ENCODE measurements at places on chromosomes 1 and 21.

GRCh38 chr1:7550981-7551380 is 220.1 kb upstream of the VAMP3 start:
- DNase-seq, result peak; percentile 55

DNA sequence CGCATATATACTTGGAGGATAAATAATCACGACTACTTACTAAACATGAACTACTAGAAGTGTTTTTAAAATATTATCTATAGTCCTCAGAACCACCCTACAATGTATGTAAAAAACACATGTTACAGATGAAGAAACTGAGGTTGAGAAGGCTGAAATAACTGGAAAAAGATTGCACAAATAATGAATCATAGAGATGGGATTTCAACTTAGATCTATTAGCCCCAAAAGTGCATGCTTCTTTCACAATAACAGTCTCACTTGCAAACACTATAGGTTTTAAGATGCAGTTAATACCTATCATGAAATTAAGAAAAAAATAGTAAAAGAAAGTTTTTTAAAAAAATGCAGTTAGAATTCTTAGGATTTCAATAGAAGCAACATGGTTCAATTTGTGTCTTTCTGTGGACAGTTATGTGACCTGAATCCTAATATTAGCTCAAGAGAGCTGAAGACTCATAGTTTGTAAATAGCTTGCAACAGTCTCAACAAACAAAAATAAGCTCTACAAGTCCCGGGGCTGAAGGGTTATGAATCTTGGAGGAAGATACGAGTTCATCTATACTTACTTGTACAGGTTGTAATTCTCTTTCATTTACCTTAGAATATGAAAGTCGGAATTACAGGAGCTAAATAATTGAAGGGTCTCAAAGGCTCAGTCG is 58.6 kb upstream of the NTPCR start:
- no peak for DNase-seq

- DNase-seq, result no peak
These were observed 36.1 kb downstream of the ELAPOR1 start for GRCh38 chr1:109149874-109150601.

DNA sequence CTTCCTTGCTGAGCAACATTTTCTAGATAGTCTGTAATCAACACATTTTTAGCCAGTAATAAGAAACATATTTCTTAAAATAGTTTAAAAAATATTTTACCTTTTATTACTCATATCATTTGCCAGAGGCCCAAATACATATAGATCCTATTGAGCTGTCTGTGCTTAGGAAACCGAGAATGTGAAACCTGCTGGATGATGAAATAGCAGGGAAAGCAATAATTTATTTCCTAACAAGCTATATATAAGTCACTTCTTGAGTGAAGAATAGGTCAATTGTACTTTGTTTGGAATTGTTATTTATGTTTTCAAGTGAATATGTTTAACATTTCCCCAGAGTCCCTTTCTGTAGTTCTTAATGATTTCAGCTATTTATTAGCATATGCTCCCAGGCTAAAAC is 339.9 kb upstream of the TMPRSS15 start:
- DNase-seq, result no peak

DNA sequence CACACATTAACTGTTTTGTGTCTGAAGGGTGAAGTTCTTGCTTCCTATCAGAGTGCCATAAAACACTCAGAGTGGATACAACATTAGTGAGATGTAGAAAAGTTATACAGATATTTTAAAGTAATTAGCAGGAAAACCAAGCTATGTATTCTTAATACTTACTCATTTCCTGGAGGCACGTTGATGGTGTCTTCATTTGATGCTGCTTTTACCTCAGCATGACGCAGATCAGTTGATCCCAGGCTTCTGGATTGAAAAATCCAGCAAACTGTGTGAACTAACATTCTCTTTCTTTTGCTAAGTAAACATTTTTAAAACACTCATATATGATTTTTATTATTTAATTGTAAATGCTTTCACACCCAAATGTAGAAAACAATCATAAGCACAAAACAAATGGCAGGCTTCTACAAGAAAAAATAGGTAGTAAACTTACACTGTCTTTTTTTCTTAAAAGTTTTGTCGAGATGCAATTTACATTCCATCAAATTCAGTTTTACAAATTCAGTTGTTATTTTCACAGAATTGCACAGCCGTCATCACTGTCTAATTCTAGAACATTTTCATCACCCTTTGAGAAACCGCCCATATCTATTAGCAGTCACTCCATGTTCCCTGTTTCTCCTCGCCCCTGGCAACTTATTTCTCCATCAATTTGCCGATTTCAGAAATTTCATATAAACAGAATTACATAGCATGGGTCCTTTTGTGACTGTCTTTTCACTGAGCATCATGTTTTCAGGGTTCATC is 198.9 kb downstream of the LRRC7 start:
- no peak for DNase-seq

GRCh38 chr1:245908543-245908942 is 598.5 kb downstream of the SMYD3 start:
- no peak for DNase-seq

DNA sequence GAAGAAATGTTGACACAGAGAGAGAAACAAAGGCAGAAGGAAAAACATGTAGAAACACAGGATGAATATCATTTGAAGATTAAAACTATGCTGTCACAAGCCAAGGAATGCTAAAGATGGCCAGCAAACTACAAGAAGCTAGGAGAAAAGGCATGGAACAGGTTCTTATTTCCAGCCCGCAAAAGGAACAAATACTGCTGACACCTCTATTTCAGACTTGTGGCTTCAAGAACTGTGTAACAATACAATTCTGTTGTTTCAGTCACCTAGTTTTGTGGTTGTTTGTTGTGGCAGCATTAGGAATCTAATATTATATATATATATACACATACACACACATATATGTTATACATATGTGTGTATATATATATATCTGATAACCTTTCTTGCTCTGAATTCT is 1543.9 kb downstream of the KCNT2 start:
- no peak for DNase-seq

GRCh38 chr1:212640223-212640878 is 31.8 kb downstream of the ATF3 start:
- DNase-seq, result no peak

DNA sequence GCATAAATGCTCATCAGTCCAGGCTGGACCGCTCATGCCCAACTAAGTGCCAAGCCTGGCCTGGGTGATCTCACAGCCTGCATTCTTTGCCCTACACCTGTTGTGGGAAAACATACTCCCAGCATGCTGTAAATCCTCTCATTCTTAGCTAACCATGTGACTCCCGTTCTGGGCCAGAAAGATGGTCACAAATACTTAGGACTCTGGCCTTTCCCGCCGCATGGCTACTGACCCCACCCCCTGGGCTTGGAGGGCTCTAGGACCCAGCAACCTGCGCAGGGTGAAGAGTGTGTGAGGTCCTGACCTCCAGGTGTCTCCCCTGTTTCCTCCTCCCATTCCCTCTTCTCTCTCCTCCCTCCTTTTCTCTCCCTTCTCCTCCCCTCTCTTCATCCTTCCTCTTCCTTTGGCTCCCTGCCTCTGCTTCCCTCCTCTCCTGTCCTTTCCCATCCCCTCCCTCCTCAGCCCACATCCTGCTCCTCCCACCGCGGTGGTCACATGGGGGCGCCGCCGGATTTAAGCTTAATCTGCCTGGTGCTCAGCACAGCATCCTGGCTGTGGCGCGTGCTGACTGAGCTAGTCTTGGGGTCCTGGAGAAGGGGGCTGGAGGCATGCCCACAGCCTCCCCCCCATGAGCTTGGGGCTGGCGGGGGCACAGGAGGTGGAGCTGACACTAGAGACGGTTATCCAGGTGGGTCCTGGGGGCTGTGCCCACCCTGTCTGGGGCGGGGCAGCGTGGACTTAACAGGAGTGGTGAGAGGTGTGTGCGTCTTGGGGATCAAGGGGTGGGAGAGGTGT is at the start of gene CROCC:
Gene CROCC, plus strand, starts transcription at position 541 of the 795 bp plus-strand sequence. Its CDS starts 88 bp downstream, at position 629.
- DNase-seq, result no peak

GRCh38 chr1:78141531-78142231 is 95.9 kb downstream of the GIPC2 start:
- no peak for DNase-seq

DNA sequence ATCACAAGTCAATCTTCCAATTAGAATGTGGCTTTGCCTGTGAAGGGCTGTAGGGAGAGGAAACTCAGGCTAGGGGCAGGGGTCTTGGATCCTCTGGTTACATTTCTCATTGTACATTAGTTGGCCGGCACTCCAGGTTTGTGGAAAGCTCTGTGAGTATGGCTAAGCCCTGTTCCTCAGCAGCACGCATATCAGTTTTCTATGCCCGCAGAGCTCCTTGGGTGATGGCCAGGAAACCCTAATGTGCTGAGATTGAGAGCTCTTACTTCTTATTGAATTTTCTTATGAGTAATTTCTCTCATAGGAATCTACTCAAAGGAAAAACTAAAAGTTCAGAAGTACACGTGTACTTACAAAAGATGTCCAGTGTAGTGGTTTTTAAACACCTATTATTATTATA is 30.7 kb upstream of the STMN1 start:
- no peak for DNase-seq

GRCh38 chr1:55140546-55140983 is 74.6 kb downstream of the USP24 start:
- peak; percentile 83 for DNase-seq

- no peak for DNase-seq
These were observed 12.7 kb downstream of the PRRX1 start for GRCh38 chr1:170676628-170677027.

- no peak for DNase-seq
These were observed 8.1 kb upstream of the SDHB start for GRCh38 chr1:17061892-17062291.

DNA sequence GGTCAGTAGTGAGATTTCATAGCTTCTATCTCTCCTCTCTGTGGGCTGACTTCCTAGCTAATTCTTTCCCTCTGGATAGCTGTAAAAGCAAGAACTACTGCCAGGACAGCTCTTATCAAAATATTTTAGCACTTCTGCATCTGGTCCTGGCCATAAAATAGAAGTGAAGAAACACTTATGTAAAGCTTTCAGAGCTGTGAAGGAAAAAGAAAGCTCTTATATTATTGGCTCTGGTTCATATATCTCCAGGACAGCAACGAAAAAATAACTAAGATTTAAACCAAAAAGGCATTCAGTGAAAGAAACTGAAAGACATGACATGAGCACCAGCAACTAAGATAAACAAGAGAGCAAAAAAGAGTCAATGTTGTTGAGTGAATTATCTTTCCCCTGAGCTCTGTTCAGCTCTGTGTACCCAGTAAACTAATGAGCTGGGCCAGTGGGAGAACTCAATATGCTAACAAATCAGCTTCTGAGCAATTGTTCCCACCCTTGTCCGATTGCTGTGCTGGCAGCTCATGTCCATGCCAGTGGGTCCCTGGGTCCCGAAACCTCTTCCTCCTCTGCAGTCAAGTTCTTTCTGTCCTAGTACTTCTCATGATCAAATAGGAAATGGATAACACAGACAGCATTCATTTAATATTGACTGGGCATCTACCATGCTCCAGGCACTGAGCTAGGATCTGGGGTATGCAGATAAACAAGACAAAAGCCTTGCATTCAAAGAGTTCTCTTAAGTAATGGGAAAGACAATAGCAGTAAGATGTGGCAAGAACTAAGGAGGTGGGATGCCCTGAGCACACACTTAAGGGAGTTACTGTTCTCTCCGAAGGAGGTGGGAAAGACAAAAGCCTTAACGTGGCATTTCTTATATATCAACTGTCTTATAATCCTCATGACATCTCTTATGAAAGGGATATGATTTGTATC is 45.3 kb upstream of the MAN1A2 start:
- DNase-seq, result no peak

DNA sequence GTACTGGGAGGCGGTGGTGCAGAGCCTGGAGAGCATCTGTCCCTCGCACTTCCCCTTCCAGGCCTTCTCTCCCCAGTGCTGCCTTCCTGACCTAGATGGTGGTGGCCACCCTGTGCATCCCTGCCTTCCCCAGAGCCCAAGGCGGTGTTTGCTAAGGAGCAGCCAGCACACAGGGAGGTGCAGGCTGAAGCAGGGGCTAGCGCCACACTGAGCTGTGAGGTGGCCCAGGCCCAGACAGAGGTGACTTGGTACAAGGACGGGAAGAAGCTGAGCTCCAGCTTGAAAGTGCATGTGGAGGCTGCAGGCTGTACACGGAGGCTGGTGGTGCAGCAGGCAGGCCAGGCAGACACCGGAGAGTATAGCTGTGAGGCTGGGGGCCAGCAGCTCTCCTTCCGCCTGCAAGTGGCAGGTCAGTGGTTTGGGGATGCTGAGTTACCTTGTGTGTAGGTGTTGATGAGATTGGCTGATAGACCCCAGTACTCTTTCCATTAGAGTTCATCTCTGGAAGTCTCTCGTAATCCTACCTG is 51.6 kb downstream of the OBSCN start:
- DNase-seq, result no peak

GRCh38 chr1:187854457-187854856 is 1025.7 kb downstream of the PLA2G4A start:
- no peak for DNase-seq

GRCh38 chr21:46157396-46157986 is 2.1 kb upstream of the FTCD start:
- no peak for DNase-seq

GRCh38 chr21:43597052-43597451 is 62.2 kb downstream of the HSF2BP start:
- DNase-seq, result no peak

DNA sequence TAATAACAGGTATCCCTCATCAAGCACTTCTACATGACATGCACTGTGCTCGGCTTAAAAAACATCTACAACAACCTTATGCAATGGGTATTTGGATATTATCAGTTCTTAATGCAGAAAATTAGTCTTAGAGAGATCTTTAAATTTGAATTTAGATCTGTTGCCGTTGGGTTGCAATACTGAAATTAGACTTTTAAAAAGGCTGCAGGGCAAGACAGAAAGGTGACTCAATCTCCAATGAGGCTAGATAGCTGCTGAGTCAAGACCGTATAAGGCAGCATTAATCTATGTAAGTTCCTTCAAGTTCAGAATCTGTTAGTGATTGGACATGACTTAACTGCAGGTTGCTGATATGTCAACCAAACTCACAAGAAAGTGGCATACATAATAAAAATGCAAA is 37.3 kb downstream of the OLFM3 start:
- no peak for DNase-seq

- DNase-seq, result peak; percentile 55
These were observed 87.6 kb downstream of the HMCN1 start for GRCh38 chr1:185821612-185822385.

DNA sequence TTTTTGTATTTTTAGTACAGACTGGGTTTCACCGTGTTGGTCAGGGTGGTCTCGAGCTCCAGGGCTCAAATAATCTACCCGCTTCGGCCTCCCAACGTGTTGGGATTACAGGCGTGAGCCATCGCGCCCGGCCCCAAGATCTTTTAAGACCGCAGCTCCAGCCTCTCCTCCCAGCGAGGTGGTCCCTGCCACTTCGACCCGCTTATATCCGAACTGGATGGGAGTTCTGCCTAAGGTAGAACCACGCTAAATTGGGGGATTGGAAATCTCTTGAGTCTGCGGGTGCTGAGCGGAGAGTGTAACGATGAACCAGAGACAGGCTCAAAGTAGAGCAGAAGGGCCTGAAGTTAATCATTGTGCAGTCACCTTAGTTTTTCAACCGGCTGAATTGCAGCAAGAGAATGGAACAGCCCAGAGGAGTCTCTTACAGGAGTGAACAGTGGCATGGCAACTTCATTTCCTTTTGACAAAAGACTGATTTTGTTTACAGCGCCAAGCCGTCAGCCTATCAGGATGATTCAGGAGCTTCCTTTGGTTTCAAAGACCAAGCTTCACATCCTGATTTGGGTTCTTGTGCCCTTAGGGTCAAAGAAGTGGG is 726 bp upstream of the CYB5R1 start:
- peak; percentile 9 for DNase-seq

GRCh38 chr1:1900883-1901640 is 10.2 kb upstream of the GNB1 start:
- no peak for DNase-seq

GRCh38 chr1:18644973-18645746 is 14.5 kb downstream of the PAX7 start:
- peak; percentile 52 for DNase-seq

- DNase-seq, result no peak
These were observed 155.8 kb upstream of the PTGFR start for GRCh38 chr1:78334952-78335351.
